ENCODE measurements at places on chromosomes 1 and 21.

DNA sequence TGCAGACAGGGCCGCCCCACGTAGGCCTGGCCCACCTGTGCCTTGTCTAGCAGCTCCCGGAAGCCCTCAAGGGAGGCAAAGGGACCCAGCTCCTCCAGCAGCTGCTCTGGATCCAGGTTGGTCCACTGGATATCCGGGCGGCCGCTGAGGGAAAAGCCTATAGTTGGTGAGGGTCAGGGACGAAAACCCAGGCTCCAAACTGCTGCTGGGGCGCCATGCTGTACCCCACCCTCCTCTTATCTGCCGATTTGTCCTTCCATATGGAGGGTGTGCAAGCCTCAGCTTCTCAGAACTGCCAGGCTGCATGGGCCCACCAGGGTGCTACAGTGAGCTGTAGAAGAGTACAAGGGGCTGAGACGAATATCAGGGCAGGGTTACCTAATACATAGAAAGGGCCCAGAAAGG is 12.2 kb downstream of the PTCH2 start:
- no peak for DNase-seq

DNA sequence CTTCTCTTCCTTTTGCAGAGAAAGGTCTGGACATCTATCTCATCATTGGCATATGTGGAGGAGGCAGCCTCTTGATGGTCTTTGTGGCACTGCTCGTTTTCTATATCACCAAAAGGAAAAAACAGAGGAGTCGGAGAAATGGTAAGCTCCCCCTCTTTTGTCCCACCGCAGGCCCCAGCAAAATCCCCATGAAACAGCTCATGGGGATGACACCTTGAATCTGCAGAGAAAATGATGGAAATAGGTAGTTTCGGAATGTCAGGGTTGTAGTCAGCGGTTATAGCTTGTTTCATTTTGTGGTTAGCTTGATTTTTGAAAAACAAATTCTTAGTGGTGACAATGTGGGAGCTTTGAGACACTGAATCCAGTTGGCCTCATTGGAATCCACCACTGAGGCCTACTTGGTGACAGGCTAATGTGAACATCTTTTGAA is 10.3 kb downstream of the CD2 start:
- DNase-seq, result no peak

- DNase-seq, result no peak
Observed at GRCh38 chr1:156376958-156377919, 8.2 kb downstream of the RHBG start.

- no peak for DNase-seq
Observed at GRCh38 chr1:245800901-245801605, 646.3 kb downstream of the KIF26B start.

DNA sequence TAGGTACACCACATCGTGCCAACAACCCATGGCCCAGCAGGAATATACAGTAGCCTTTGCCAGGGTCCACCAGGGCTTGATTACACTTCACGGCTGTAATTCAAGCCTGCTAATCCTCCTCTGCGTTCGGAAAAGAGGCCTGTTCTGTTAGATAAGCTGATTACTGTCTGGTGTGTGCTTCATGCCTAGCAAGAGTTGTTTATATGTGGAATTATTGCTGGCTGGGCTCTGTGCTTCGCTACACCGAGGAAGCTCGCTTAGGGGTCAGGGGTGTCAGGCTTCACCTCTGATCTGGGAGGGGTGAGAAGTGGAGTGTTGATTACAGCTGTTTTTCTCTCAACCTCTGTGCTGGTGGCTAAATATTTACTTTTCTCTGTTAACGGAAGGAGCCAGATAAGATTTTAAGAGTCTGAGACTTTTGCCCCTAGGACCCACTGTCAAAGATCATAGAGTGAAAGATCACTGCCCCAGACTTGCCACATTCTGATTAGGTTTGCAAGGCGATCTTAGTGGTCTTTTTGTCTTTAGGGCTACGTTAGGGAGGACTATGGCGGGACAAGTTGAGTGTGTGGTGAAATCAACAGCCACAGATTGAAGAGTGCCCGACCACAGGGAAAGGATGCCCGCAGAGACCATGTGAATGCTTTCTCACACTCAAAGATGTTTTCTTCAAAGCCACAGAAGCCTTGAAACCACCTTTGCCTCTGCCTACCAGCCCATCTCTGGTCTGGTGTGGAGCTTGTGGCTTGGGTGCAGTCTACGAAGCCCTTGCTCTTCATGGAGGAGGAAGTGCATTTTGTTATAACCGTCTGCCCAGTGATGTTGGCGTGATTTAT is 216.1 kb downstream of the PBX1 start:
- DNase-seq, result no peak

DNA sequence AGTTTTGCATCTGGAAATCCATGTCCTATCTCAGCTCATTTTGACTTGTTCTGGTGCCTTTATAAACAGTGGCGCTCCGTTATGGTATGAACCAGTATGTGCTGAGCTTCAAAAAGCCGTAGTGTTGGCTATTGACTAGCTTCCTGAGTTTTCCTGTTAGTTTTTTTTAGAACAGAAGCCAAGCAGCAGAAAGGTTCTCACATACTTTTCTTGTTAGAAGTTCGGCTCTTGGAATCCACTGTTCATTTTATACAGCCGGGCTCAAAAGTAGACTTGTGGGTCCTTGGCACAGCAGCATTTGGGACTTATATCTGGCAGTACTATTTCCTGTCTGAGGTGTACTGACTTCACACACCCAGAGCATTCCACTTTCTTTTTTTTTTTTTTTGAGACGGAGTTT is 63.8 kb downstream of the TBCE start:
- DNase-seq, result no peak

DNA sequence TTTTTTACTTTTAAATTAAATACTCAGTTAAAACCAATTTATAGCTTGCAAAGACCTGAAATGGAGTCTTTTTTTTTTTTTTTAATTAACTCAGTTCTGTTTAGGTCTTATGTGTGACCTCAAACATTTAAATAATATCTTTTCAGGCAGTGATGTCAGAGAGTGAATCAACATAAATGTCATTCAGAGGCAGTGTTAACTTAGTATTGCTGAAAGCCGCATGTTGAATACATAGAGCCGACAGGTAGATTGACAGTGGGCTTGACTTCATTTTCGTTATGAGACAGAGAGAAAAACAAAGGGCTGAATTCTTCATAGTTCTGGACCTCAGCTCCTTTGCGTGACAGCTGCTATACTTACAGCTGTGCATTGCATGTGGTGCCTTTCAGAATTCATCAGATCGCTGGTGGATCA is 51.5 kb downstream of the PRDM2 start:
- no peak for DNase-seq

DNA sequence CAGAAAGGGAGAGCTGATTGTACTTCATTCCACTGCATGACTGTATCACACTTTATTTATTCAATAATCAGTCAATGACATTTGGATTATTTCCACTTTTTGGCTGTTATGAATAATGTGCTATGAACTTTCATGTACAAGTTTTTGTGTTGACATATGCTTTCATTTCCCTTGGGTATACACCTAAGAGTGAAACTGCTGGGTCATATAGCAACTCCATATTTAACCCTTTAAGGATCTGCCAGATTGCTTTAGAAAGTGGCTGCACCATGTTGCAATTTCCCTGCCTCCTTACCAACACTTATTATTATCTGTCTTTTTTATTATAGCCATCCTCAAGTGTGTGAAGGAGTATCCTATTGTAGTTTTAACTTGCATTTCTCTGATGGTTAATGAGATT is 108.8 kb upstream of the KCNK1 start:
- no peak for DNase-seq

DNA sequence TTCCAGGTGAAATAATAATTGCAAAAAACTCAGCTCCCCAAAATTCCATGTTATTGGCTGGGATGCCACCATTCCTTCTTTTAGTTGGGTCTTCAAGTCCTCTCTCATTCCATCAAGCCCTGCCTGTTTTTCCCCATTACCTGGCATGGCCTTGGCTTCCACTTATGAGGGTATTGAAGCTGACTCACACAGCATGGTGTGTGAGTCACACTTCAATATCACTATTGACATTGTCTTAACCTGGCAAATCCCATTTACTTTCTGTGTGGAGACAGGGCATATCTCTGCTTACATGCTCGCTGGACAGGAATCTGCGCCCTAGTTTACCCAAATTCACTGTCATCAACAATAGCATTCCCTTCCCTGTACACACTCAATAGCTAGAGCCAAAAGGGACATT is 1806.8 kb downstream of the BRINP3 start:
- DNase-seq, result no peak

GRCh38 chr1:118188411-118188810 is 3.4 kb upstream of the SPAG17 start:
- no peak for DNase-seq

- DNase-seq, result no peak
Observed at GRCh38 chr1:155967341-155968050, 10.9 kb downstream of the ARHGEF2 start.

- no peak for DNase-seq
Observed at GRCh38 chr21:44919913-44920693, 596 bp downstream of the ITGB2 start.

DNA sequence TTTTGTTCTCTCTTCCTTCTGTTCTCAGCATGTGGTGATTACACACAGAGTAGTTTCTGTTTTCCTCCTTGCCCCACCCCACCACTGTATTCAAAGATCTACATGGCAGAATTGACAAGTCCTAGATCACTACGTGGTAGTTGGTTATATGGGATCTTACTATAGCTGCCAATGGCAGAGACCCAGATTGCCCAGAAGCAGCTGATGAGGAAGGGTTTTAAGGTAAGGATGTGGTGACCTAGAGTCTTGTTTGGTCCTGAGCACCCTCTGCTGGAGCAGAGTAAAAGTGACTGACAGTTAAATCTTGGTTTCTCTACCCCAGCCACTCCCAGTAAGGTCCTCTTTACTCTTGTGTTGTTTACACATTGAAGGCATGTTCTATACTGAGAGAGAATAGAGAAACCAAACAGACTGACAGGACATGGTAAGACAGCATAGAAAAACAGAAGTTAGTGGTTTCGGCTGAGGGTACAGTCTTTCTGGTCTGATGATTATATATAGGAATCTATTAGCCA is 22.8 kb upstream of the STRIP1 start:
- DNase-seq, result peak; percentile 15

- no peak for DNase-seq
Observed at GRCh38 chr1:66388913-66389312, 145.0 kb upstream of the SGIP1 start.

DNA sequence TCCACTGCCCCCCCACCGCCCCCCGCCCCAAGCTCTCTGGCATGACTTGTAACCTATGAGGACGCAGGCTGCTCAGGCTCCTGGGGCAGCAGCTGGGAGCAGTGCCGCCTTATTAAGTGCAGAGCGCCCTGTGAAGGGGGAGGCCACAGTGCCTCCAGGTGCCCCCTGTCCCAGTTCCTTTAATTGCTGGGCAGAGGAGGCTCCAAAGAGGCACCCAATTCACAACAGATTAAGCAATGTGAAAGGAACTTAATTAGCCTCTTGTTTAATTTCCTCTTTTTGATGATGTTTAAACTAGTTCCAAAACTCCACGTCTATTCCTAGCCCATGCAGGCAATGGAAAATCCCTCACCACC is 3.0 kb downstream of the RXFP4 start:
- no peak for DNase-seq

GRCh38 chr1:198529414-198529813 is 11.1 kb downstream of the ATP6V1G3 start:
- DNase-seq, result peak; percentile 6

DNA sequence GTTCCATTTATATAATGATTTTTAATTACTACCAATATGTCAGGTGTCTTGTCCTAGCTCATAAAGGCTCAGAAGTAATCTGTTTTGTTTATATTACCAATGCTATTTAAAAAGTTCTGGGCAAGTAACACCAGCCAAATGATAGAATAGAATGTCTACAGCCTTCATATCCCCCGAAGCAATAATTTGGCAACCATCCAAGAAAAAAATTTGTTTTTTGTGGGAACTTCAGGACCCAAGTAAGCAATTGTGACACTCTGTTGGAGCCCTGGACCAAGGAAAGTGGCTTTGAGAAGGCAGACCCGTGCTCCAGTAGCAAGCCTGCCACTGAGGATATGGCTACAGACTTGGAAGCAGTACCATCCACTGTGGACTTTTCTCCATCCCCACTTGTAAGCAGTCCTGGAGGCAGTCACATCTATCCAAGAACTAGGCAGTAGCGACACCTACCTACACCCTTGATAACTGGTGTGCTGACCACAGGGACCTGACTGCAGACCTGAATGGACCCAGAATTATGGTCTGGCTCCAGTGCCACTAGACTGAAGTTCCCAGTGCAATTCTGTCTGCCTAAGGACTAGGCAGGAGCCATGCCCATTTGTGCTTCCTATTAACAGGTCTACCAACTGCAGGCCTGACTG is 870.7 kb upstream of the ADGRL2 start:
- no peak for DNase-seq

DNA sequence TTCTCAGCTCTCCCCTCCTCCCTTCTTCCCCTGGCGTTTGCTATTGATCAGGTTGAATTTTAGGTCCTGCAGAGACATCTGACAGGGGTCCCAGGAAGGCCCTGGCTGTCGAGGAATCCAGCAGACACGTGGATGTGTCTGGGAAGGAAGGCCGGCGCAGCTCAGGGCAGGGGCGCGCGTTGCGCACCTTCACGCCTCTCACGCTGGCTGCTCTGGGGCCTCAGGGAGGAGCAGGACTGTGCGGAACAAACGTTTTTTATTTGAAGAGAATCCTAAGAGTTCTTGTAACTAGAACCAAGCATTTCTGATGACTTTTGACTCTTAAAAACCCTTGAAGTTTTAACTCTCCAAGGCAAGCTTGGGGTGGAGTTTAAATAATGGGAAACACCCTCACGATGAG is 54.2 kb downstream of the SLC37A1 start:
- DNase-seq, result no peak

DNA sequence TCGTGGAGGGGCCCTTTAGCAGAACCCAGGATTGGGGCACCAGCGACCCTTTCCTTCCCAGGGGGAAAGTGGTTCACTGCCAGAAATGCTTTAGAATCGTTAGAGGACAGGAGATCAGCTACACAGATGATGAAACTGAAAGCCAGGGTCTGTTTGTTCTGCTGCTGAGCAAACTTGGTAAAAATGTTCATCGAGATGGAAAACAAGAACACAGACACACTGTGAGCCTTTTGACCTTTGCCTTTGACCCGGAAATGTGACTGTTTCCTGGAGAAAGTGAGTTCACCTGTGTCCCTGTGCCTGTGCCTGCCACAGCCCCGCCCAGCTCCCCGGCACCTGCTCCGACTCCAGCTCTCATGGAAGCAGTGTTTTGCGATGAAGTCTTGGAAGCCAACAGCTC is 234.3 kb downstream of the CAMTA1 start:
- DNase-seq, result no peak

- DNase-seq, result no peak
Observed at GRCh38 chr1:246513041-246513440, 6.0 kb upstream of the SMYD3 start.

- DNase-seq, result no peak
Observed at GRCh38 chr1:52385376-52385775, 18.8 kb downstream of the ORC1 start.

GRCh38 chr1:201418461-201418860 is 3.1 kb downstream of the TNNI1 start:
- no peak for DNase-seq

- no peak for DNase-seq
Observed at GRCh38 chr1:98766255-98766654, 104.7 kb downstream of the SNX7 start.

- DNase-seq, result no peak
Observed at GRCh38 chr1:2425892-2426291, 13.5 kb upstream of the PEX10 start.

GRCh38 chr1:94899756-94900155 is 27.2 kb downstream of the CNN3 start:
- DNase-seq, result no peak

- no peak for DNase-seq
Observed at GRCh38 chr1:52166996-52167753, 25.3 kb downstream of the ZFYVE9 start.

- no peak for DNase-seq
Observed at GRCh38 chr1:75308365-75308764, 174.2 kb downstream of the LHX8 start.

GRCh38 chr21:36966821-36967768 is 626 bp upstream of the HLCS start:
- DNase-seq, result peak; percentile 10

Data from hindlimb muscle (tissue), 1 donor.